ENCODE measurements at places on chromosomes 7 and 10. TPM values are rescaled to one million over a fixed set of nuclear protein-coding genes. Genes with fewer than 3 reads are reported as not detected.
A peak's percentile ranks its signal among the peaks of the same experiment; 100 is the strongest.

GRCh38 chr10:115328331-115328730 is 235.2 kb downstream of the ATRNL1 start:
- DNase-seq: no peak

Gene SRRM3
- not detected for total RNA-seq

GRCh38 chr10:131442271-131442670 is 130.8 kb upstream of the TCERG1L start:
- DNase-seq: no peak

Gene TPST1
- total RNA-seq: 1.7 TPM

Gene NUP205
- total RNA-seq: 134 TPM

GRCh38 chr7:3585826-3586225 is 284.8 kb downstream of the SDK1 start:
- DNase-seq: no peak

- DNase-seq: peak; percentile 21
These were observed 4.0 kb upstream of the RBM28 start for GRCh38 chr7:128347647-128348097.

- no peak for DNase-seq
These were observed 75.5 kb downstream of the UBE2H start for GRCh38 chr7:129877146-129877792.

Gene ZNF365
- total RNA-seq: 0.53 TPM

GRCh38 chr7:101650579-101651081 is 21.5 kb upstream of the MYL10 start:
- no peak for DNase-seq

DNA sequence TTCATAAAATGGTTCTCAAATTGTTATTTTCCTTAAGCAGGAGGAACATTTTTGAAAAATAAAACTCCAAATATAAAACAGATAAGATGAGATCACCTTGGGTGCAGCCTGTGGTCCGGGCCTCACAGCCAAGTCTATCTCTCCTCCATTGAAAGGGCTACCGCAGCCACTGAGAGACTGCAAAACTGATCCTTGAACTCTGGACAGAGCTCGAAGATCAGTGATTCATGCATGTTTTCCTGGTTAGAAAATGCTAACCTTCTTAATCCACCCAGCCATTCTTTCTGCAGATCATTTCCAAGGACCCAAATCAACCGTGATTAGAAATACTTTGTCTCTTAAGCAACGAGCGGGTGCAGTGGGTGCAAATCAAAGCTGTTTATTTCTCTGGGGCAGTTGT is 378.8 kb downstream of the PLXDC2 start:
- DNase-seq: no peak

DNA sequence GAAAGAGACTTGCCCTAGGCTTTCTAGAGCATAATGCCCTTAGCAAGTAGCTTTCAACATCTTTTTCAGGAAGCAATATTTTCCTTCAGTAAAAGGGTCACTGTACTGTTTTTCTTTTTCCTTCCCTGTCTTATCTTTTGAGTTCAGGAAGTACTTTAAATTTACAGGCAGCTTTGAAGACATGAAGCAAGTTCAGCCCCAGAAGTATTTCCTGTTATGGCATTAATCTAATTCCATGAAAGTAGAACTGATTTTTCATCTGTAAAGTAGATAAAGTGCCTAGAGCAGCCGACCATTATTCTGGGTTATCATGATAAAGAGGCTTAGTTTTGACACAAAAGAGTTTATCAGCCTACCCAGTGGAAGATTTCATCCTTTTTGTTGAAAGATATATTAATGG is 288.2 kb downstream of the ADK start:
- no peak for DNase-seq

GRCh38 chr7:44277391-44277790 is 48.0 kb downstream of the CAMK2B start:
- peak; percentile 31 for DNase-seq

Gene OR2A7
- 1.1 TPM for total RNA-seq

Gene AKR1C4
- not detected for total RNA-seq

- DNase-seq: no peak
These were observed 61.4 kb downstream of the AASS start for GRCh38 chr7:122082670-122083069.

DNA sequence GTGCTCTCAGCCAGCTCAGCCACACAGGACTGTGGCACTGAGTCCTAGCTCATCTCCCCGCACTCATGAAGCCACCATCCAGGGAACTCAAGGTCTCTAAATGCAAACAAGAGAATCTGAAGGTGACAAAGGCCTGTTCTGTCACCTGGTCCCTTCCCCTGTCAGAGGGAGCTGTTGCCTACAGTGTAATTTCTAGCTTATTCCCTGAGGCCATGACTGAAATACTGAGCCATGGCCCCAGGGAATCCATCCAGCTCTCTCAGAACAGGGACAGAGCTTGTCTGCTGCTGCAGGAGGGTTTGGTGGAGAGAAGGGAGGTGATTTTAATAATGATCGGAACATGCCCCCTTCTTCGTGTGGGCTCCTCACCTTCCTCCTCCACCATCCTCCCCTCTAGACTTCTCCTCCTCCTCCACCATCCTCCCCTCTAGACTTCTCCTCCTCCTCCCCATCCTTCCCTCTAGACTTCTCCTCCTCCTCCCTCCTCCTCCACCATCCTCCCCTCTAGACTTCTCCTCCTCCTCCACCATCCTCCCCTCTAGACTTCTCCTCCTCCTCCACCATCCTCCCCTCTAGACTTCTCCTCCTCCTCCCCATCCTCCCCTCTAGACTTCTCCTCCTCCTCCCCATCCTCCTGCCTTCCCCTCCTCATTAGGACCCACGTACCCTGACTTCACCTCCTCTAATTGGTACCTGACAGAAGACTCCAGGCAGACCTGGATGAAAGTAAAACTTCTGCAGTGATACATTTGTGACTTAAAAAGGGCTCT is 338.0 kb upstream of the MKI67 start:
- peak; percentile 57 for DNase-seq

Gene TFR2
- 17.7 TPM for total RNA-seq

Gene ZNF107
- 14.2 TPM for total RNA-seq

Gene NPSR1
- total RNA-seq: not detected

Gene ETV1
- 0.31 TPM for total RNA-seq

GRCh38 chr10:98262571-98262970 is 5.4 kb downstream of the LOXL4 start:
- no peak for DNase-seq

DNA sequence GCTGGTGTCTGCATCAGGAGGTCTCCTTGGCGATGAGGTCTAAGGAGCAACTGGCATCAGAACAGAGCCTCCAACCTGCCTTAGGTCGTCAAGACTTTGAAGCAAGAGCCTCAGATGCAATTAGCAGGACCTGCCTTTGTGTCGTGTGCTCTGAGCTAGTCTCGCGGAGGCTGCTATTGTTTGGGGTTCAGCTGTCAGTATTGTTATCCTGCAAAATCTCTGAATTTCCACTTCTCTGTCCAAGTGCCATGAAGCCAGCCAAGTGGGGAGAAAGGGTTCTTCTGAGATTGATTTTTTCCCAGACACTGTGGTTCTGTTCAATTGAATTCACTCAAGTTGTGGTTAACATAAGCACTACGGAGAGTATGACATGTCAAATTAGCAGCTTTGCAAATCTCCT is 78.7 kb downstream of the ADARB2 start:
- no peak for DNase-seq

Gene PNLIPRP1
- not detected for total RNA-seq

GRCh38 chr7:44142028-44142427 is 896 bp upstream of the MYL7 start:
- DNase-seq: no peak

- no peak for DNase-seq
These were observed 235.2 kb downstream of the CDC14C start for GRCh38 chr7:49159536-49159935.

- no peak for DNase-seq
These were observed 182.4 kb downstream of the SKIDA1 start for GRCh38 chr10:21343087-21343486.

GRCh38 chr7:30313348-30313747 is 29.0 kb downstream of the ZNRF2 start:
- DNase-seq: no peak

- DNase-seq: no peak
These were observed 308.2 kb downstream of the AUTS2 start for GRCh38 chr7:69906283-69906995.

DNA sequence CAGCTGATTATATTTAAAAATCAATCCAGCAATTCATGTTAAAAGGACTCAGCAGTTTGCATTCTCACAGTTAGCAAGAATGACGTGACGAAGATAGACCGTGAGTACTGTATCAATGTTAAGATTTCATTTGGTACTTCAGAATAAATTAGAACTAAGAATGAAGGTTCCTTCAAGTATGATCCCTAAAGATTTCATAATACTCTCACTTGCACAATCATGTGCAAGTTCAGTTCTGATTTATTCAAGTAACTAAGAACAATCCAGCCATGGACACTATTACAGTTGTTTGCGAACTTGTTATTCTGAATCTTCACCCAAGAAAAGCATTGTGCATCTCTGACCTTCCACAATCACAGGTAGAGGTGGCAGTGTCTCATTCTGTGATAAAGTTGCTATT is 7.7 kb downstream of the RHEB start:
- no peak for DNase-seq

GRCh38 chr10:11782793-11783557 is 40.2 kb upstream of the PROSER2 start:
- DNase-seq: peak; percentile 18

Gene CACNA2D1
- total RNA-seq: not detected

- no peak for DNase-seq
These were observed 87.1 kb downstream of the HECW1 start for GRCh38 chr7:43199371-43200160.

DNA sequence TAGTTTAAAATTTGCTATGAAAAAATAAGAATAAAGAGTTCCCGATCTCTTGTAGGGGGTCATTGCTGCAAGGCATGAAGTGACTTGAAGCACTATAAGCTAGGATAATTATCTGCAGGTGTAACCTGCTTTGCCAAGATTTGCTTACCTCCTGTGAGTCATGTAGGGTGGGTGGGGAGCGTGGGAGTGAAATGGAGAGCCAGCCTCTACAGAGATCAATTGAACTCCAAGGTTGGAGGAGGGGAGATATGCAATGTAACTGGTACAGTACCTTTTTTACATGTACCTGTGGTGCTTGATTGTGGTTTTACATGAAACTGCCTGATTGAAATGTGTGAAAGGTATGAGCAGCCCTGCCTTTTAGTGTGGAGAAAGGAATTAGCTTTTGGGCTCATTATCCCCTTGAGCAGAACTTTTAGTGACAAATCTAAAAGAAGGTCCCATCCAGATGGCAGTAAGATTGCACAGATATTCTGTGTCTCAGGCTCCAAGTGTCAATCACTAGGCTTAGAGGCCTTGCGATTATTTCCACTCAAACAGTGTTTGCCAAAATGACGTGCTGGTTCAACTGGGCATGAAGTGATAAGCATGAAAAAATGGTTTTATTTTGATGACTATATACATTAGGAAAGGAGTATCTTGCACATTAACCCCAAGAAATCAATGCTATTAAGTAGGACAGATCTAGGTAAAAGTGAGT is 138.6 kb upstream of the GRB10 start:
- no peak for DNase-seq

DNA sequence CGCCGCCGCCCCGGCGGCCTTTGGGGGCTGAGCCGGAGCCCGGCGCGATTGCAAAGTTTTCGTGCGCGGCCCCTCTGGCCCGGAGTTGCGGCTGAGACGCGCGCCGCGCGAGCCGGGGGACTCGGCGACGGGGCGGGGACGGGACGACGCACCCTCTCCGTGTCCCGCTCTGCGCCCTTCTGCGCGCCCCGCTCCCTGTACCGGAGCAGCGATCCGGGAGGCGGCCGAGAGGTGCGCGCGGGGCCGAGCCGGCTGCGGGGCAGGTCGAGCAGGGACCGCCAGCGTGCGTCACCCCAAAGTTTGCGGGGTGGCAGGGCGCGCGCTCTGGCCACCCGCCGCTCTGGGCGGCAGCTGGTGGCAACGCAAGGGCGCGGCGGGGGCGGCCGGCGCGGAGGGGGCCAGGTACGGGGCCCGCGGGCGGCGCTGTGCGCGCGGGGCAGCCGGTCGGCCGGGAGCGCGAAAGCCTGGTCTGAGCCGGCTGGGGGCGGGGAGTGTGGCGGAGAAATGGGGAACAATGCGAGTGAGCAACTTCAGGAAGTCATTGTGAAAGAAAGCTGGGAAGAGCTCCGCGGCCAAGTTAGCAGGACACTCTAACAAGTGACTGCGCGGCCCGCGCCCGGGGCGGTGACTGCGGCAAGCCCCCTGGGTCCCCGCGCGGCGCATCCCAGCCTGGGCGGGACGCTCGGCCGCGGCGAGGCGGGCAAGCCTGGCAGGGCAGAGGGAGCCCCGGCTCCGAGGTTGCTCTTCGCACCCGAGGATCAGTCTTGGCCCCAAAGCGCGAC is at the start of gene IKZF1:
Gene IKZF1 (plus strand): TSS at position 588 of the 782 bp plus-strand sequence. CDS start 14,346 bp downstream, outside the sequence.
- peak; percentile 53 for DNase-seq

Gene GPER1
- total RNA-seq: not detected

Gene KIAA1217
- total RNA-seq: not detected

DNA sequence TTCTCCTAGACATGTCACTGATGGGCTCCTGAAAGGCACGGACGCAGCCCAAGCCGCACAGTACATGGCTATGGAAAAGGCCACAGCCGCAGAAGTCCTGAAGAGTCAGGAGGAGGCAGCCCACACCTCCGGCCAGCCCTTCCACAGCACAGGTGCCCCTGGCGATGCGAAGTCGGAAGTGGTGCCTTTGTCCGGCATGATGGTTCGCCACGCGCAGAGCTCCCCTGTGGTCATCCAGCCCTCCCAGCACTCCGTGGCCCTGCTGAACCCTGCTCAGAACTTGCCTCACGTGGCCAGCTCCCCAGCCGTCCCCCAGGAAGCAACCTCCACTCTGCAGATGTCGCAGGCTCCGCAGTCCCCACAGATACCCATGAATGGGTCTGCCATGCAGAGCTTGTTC is 199.4 kb downstream of the ARHGAP21 start:
- DNase-seq: no peak

DNA sequence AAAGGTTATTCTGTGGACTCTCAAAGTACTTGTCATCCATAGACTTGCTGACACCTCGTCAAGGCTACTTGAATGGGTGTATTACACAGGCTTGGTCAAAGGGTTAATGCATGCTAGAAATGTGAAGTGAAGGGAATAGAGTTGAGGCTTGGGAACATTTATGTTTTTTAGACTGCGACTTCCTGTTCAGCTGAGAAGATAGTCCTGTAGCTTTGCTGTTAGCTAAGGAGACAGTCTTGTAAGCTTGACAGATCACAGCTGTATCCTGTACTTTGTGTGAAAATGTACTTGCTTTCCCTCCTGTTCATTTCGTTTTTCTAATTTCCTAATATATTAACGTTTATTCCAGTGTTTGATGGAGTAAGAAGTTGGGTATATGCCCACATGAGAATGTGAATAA is 52.1 kb downstream of the ADD3 start:
- no peak for DNase-seq

- no peak for DNase-seq
These were observed 249.3 kb upstream of the ZMIZ1 start for GRCh38 chr10:78819361-78820006.

DNA sequence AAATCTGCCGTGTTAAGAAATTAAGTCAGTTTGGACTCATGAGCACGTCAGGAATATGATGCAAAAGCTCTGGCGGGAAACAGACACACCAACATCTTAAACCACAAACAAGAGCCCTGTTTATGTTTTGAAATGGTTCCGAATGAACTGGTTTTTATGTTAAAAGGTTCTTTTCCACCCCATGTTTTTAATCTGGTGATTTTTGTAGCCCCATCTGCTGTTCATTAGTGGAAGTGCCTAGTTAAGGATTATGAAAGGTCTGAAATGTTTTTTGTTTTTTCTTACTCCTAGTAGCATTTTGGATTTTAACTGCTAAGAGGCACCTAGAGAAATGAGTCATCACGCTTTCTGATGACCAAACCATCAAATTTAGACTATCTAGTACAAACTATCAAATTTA is 404.1 kb upstream of the MKI67 start:
- no peak for DNase-seq

Gene CHN2
- total RNA-seq: 5.3 TPM
